ENCODE measurements at places on chromosomes 2 and 18. TPM values are rescaled to one million over a fixed set of nuclear protein-coding genes. Genes with fewer than 3 reads are reported as not detected.

GRCh38 chr2:202548240-202548639 is 86.5 kb upstream of the FAM117B start:
- no peak for DNase-seq
- no peak overlapping the region for H3K27ac ChIP-seq
- H3K36me3 ChIP-seq = no peaks in the 10 kb centered on the region
- H3K4me1 ChIP-seq = no peaks in the 10 kb centered on the region
- H3K27me3 ChIP-seq = no peaks in the 10 kb centered on the region
- H3K4me3 ChIP-seq = no peak overlapping the region

POTEE gene
- total RNA-seq = 0.49 TPM

GRCh38 chr2:138468617-138469016 is 33.0 kb upstream of the SPOPL start:
- H3K27ac ChIP-seq = no peak overlapping the region
- DNase-seq = no peak
- H3K4me3 ChIP-seq = no peak overlapping the region
- no peaks in the 10 kb centered on the region for H3K27me3 ChIP-seq
- no peaks in the 10 kb centered on the region for H3K4me1 ChIP-seq
- H3K36me3 ChIP-seq = no peaks in the 10 kb centered on the region

DNA sequence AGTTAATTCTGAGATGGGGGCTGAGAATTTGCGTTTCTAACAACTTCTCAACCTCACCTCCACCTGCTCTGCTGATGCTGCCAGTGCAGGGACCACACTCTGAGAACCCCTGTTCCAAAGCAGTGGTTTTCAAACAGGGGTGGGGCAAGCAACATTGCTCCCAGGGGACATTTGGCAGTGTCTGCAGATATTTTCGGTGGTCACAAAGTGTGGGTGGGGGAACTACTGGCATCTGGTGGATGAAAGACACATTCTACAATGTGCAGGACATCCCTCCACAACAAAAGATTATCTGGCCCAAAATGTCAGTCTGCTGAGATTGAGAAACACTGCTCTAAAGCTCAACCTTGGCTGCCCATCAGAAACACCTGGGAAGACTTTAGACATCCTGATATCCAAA is 188.7 kb upstream of the SATB2 start:
- no peaks in the 10 kb centered on the region for H3K36me3 ChIP-seq
- H3K4me1 ChIP-seq = no peaks in the 10 kb centered on the region
- H3K27me3 ChIP-seq = no peaks in the 10 kb centered on the region
- DNase-seq = no peak
- H3K27ac ChIP-seq = no peak overlapping the region

DNA sequence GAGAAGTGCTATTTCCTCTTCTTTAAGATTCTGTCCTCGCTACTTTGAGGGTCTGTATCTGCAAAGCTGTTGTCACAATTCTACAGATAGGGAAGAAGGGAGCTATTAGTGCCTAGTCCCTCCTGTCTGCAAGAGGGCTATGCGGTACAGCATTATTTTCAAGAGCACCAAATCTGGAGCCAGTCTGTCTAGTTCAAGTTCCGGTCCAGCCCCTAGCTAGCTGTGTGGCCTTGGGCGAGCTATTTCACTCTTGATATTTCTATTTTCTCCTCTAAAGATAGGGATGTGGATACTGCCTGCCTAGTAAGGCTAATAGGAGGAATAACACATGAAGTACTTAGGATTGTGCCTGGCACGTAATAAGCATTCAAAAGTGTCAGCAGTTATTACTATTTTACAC is 272.4 kb downstream of the KCNE4 start:
- no peak overlapping the region for H3K4me3 ChIP-seq
- H3K27me3 ChIP-seq = no peaks in the 10 kb centered on the region
- no peaks in the 10 kb centered on the region for H3K36me3 ChIP-seq
- no peak overlapping the region for H3K27ac ChIP-seq
- DNase-seq = no peak

GRCh38 chr2:239240414-239240881 is 160.4 kb downstream of the HDAC4 start:
- H3K4me3 ChIP-seq = no peak overlapping the region
- no peaks in the 10 kb centered on the region for H3K36me3 ChIP-seq
- H3K27me3 ChIP-seq = no peaks in the 10 kb centered on the region
- no peak for DNase-seq
- no peak overlapping the region for H3K27ac ChIP-seq

RAD51AP2 gene
- total RNA-seq = not detected
